ENCODE measurements at places on chromosomes 3 and 15. TPM values are rescaled to one million over a fixed set of nuclear protein-coding genes. Genes with fewer than 3 reads are reported as not detected.

GABPB1 gene
- total RNA-seq, result 58.5 TPM

LRTM1 gene
- total RNA-seq, result not detected

SSUH2 gene
- 0.21 TPM for total RNA-seq

PPP1R14D gene
- not detected for total RNA-seq

FRMD5 gene
- total RNA-seq, result 0.54 TPM

NUP210 gene
- total RNA-seq, result 3.0 TPM

SPPL2A gene
- total RNA-seq, result 62.2 TPM

Data from endothelial cell (in vitro differentiated cells).